ENCODE measurements at places on chromosomes 16 and 17.

DNA sequence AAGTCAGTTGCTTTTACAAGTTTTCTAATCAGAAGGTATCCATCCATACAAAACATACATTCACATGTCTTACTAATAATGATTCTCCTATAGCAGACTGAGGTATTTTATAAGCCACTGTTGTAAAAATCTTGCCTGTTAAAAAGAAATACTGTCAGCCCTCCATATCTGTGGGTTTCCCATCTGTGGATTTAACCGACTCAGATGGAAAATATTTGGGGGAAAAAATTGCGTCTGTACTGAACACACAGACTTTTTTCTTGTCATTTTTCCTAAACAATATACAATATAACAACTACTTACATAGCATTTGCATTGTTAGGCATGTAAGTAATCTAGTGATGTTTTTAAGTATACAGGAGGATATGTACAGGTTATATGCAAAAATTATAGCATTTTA lies 90.4 kb downstream of the PARN start:
- no peak for DNase-seq

DNA sequence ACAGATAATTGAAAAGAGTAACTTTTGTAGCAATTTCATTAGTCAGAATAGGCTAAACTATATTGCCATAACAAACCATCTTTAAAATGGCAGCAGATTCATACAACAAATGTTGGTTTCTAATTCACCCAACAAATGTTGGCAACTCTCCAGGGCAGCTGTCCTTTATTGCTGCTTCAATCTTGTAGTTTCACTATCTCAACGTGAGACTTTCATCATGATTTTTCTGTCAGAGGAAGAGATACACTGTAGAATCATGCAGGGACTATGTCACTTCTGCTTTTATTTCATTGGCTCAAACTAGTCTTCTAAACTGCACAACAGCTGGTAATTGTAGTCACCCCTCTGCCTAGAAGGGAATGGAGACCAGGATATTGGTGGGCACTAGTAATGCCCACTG lies 174.2 kb downstream of the TANC2 start:
- no peak for DNase-seq

GRCh38 chr17:80720610-80721577 lies 176.3 kb downstream of the RPTOR start:
- peak; percentile 34 for DNase-seq

DNA sequence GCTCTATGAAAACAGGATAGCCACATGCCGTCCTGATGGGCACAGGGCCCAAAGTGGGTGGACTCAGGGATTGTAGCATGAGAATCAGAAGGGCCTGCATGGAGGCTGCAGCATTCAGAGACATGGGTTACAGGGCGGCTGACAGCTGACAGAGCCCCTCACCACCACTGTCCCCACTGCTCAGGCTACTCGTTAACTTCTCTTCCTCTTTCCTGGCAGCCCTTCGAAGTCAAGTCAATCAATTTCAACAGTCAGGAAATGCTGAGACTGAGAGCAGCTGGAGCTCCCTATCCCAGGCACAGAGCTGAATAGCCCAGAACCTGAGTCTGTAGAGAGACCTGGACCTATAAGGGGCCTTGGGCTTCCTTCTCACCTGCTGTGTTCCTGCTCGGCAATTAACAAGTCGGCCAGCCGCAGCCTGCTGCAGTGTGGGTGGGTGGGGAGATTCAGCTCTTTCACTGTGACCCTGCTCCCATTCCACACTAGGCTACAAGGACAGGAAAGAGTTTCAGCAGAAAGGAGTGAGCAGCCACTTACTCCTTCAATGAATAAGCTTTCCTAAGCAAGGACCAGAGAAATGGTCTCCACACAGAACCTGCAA lies 76.9 kb downstream of the TEX14 start:
- DNase-seq, result no peak

DNA sequence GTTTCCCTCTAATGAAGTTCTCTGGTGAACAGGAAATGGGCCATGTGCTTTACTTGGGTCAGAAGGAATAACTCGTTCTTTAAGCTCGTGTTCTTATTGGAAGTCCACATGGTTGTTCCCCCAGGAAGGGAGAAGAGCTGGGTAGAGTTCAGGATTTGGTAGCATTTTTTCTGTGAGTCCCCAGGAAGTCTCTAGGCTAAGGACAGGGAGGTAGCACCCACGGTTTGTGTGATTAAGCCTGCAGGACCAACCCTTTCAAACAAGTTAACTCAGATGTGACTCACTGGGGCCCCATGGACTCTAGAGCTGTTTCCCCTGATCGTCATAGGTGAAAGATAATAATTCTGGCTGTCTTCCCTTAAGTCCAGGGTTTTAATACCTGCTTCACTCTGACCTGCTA lies 16.4 kb downstream of the SAP30BP start:
- no peak for DNase-seq
